ENCODE measurements at places on chromosomes 7 and 10.

DNA sequence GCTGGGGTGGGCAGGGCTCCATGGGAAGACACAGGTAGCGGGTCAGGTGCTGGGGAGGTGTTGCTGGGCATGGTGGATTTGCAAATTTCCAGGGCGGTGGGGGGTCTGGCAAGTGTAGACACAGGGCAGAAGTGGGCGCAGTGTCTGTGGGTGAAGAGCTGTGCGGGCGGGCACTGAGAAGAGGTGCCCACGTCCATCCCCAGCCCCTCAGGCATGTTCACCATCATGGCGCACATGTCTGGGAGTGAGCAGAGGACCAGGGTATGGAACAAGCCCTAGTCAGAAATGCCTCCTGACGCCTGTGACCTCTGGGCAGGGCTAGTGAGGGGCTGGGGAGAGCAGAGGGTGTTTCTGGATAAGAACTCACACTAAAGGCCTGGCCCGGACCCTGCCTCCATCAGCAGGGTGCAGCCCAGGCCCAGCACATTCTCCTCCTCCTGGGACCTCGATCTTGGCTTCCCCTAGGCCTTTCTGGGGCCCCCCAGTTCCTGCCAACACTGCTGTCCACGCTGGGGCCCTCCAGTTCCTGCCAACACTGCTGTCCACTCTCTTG, 612.9 kb downstream of the PTPRN2 start:
- DNase-seq: no peak

GRCh38 chr10:110972231-110973134, 53.1 kb downstream of the SHOC2 start:
- DNase-seq: no peak

GRCh38 chr10:103967448-103968071, 620 bp downstream of the SLK start:
- no peak for DNase-seq

- DNase-seq: no peak
These were observed 30.1 kb downstream of the PDZD8 start for GRCh38 chr10:117345143-117345542.

DNA sequence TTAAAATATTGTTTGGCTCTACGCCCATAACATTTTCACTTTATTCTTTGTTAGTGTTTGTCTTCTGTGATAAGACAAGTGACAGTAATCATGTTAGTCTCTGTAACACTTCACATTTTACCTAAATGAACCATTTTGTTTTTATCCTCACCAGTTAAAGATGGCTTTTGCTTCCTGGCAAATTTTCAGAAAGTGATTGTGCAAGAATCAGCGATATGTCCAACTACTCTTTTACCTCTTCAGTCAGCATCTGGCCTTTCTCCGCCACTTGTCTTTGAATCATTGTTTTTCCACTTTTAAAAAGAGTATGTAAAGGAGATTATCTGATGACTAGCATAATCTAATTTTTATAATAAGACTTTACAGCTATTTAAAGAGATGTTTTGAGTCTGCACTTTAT, 3.5 kb downstream of the DGKB start:
- DNase-seq: no peak

- no peak for DNase-seq
These were observed 17.1 kb upstream of the ZNF488 start for GRCh38 chr10:47401210-47401609.

- peak; percentile 94 for DNase-seq
These were observed 3.9 kb downstream of the NFKB2 start for GRCh38 chr10:102399217-102400021.

GRCh38 chr10:106716381-106716780, 448.1 kb downstream of the SORCS1 start:
- DNase-seq: no peak

- DNase-seq: peak; percentile 61
These were observed 82.1 kb upstream of the PPP2R2D start for GRCh38 chr10:131818510-131819234.

DNA sequence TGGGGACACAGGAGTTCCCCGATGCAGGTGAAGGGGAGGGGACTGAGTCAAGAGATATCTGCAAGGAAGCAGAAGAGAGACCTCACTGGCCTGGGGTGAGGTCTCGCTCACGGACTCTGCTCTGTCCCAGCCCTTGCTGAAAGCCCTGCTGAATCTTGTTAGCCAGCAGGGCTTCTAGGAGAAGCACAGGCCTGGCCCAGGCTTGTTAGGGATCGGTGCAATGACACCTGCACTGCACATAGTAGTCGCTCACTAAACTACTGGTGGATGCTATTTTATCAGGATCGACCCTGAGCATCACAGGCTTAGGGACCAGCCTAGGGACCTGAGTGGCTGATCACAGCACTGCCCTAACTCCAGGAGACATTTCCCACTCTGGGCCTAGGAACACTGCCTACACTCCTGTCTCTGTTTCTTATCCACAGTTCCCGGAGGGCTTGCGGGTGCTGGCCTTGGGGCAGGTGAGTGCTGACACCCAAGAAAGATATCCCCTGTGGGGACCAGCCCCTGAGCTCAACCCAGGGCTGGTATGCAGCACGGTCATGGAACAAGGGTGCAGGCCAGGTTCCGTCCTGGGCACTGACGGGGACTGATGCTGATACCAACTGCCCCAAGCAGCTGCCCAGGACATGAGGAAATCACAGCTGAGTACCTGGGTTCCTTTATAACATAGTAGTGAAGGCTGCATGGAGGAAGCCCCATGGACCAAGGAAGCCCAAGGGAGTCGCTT, 13.0 kb downstream of the ELN start:
- DNase-seq: no peak

DNA sequence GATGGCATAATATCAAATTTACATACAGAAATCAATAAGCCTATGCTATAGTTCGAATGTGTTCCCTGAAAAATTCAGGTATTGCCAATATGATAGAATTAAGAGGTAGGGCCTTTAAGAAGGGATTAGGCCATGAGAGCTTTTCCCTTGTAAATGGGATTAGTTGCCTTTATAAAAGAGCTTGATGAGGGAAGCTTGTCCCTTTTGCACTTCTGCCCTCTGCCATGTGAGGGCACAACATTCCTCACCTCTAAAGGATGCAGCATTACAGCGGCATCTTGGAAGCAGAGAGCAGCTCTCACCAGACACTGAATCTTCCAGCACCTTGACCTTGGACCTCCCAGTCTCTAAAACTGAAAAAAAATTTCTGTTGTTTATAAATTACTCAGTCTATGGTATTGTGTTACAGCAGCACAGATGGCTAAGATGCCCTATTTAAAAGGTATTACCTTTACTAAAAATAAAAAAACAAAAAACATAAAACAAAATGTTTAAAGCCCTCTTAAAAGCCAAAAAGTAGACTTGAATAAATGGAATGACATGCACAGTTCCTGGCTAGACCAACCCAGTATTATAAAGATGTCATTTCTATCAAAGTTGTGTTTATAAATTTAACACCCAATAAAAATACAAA, 909.6 kb downstream of the REEP3 start:
- no peak for DNase-seq

DNA sequence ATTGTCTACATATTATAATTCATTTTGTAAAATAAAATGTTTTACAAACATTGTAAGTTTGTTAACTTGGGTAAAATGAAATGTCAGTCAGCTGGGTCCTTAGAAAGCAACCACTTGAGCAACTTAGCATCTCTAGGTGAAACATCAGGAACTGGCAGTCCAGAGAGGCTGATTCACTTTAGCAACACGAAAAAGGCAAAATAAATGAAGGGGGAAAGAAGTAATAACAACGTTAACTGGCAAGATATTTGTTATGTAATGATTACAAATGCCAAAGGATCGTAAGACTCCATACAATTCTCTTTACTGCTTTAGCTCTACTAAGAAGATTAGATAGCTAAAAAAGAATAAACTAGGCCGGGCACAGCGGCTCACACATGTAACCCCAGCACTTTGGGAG, 5.0 kb downstream of the PDZD8 start:
- DNase-seq: no peak

DNA sequence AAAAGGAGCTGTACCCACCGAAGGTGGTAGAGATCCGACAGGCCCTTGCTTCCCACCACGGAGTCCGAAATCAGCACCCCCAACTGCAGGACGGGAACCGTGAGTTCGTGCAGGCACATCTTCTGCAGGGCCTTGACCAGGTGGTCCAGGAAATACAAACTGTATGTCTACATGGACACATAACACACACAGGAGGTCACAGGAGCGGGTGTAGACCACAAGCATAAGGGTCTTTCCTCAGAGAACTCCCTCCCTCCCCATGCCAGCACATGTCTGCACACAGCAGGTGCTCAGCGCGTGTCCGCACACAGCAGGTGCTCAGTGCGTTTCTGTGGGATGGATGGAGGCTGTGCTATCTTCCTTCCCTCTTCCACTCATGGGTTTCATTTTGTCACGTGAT, 69.7 kb downstream of the CFAP46 start:
- DNase-seq: peak; percentile 45

GRCh38 chr7:794671-795329, 37.5 kb upstream of the SUN1 start:
- DNase-seq: no peak

DNA sequence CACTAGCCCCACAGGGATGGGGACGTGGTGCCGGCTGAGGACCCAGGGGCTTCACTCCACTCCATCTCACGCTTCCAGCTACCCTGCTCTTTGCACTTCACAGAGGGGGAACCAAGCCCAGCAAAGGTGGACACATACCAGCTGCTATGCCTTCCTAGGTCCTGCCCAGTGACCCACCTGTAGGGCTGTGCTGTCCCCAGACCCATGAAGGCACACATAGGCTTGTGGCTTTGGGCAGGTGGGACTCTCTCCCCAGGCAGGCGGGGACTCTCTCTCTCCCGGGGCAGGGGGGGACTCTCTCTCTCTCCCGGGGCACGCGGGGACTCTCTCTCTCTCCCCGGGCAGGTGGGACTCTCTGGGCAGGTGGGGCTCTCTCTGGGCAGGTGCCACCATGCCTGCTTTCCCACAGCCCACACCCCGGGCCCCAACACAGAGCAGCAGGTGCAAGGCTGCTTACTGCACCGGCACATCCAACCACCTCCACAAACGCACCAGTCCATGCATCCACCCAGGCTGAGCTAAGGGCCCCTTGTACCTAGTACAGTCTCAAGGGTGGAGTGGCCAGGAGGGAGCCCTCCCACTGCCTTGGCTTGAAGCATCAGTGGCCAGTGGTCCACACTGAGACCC, 13.8 kb upstream of the GPR146 start:
- no peak for DNase-seq

GRCh38 chr10:7488418-7488829, 77.6 kb upstream of the SFMBT2 start:
- no peak for DNase-seq
